ENCODE measurements at places on chromosomes 4 and X. TPM values are rescaled to one million over a fixed set of nuclear protein-coding genes. Genes with fewer than 3 reads are reported as not detected.
A peak's percentile ranks its signal among the peaks of the same experiment; 100 is the strongest.

The PF4V1 gene
- not detected for total RNA-seq

DNA sequence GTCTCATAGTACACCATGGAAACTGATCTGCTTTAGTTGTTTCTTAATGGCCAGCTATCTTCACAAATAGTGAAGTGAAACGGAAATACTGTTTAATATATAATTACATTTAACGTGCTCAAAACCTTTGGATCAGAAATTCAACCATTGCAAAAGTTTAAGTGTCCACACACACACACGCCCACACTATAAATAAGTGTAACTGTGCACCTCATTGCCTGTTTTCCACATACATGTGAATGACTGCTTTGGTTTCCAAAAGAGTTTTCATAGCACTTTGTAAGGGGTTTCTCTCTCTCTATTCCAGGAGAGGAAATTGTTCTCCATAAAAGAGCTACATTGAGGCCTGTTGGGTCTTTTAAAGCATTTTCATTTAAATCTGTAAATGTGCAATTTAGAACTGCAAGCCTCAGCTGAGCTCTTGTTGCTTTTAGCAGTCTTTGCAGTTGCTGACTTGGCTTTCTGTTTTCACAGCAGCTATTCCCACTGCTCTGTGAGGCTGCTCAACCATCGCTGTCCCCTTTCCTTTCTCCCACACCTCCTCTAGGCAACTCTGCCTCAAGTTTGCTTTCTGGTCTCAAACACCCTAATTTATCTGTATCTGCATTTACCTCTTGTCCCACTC, 94.5 kb downstream of the RAPGEF2 start:
- peaks cover 3% of the 10 kb centered on the region for H3K36me3 ChIP-seq
- no peaks in the 10 kb centered on the region for H3K27me3 ChIP-seq
- peaks cover 80% of the 10 kb centered on the region for H3K4me1 ChIP-seq
- DNase-seq: no peak

- H3K4me1 ChIP-seq: peaks cover 61% of the 10 kb centered on the region
- no peak overlapping the region for H3K27ac ChIP-seq
- DNase-seq: no peak
These were observed 15.2 kb upstream of the CXCL2 start for GRCh38 chr4:74114234-74114633.

GRCh38 chr4:55364691-55365344, 18.8 kb downstream of the SRD5A3 start:
- H3K27ac ChIP-seq: peak overlapping the region; percentile 72
- peaks cover 34% of the 10 kb centered on the region for H3K36me3 ChIP-seq
- H3K4me3 ChIP-seq: no peak overlapping the region
- peaks cover 17% of the 10 kb centered on the region for H3K4me1 ChIP-seq
- DNase-seq: no peak

The CSAG3 gene
- not detected for total RNA-seq

The BRS3 gene
- total RNA-seq: not detected

Data from left ventricle myocardium inferior (tissue), 1 donor.